Activated T-helper 1 cell treated with anti-CD3 and anti-CD28 coated beads, Interleukin-2, amount 50 U/mL, for 16 hours (primary cell): ENCODE measurements at places on chromosomes 3 and 15.
A peak's percentile ranks its signal among the peaks of the same experiment; 100 is the strongest.

GRCh38 chr15:40290918-40291574, 8.2 kb upstream of the ANKRD63 start:
- no peak for DNase-seq

GRCh38 chr15:23420806-23421575, 26.1 kb downstream of the GOLGA6L2 start:
- no peak for DNase-seq

GRCh38 chr15:53072077-53072476, 281.9 kb upstream of the ONECUT1 start:
- no peak for DNase-seq

DNA sequence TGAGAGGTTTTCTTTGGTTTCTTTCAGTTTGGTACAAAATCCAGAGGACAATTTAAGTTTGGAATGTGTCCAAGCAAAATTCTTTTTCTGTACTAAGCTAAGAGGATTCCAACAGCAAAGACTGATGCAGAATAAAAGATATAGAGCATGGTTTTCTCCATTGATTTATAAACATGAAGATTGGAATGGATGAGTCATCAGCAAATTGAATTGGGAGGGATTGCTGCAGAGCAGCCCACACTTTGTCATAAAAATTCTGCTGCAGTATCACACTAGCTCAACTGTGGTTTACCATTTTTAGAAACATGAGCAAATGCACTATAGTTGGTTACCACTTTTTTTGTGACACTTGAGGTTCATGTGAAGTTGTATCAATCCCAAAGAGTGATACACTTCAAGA, 16.1 kb upstream of the LARP6 start:
- DNase-seq: no peak

DNA sequence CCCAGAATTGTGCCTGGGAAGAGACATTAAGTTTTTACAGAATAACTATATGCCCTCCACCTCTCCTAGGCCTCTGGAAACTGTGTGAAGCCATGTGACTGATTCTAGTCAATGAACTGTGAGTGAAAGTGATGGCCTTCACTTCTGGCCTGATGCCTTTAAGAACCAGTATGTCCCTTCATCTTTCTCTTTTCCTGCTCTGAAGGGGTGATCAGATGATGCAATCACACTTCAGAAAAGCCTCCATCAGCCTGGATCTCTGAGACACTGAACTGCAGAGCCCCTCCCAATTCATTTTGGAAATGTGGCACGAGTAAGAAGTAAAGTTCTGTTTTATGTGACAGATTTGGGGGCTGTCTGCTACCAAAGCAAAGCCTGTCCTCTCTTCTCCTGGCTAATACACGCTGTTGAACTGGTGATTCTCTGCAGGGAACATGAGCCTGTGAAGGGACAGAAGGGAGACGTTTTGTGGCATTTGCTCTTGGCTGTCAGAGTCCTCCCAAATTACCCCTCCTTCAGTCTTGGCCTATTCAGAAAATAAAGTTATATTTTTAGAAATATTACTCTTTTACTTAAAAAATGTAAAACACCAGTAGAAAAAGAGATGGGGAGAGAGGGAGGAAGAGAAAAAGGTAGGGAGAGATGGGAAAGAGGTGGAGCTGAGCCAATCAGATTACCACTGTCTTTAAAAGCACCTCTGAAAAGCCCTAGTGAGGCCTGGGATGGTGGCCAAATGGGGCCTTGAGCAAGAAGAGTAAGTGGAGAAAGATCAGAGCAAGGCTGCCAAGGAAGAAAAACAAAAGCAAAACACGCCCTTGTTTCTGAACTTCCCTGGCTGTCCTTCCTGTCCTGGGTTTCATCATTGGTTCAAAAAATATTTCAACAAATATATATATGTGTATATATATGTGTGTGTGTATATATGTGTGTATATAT, 40.9 kb upstream of the RYK start:
- no peak for DNase-seq

- DNase-seq: no peak
Measured at GRCh38 chr3:127775398-127776109, 46.8 kb downstream of the MGLL start.

GRCh38 chr3:37620071-37620635, 241.5 kb upstream of the CTDSPL start:
- no peak for DNase-seq

- DNase-seq: no peak
Measured at GRCh38 chr15:47523681-47524475, 193.4 kb upstream of the SEMA6D start.

DNA sequence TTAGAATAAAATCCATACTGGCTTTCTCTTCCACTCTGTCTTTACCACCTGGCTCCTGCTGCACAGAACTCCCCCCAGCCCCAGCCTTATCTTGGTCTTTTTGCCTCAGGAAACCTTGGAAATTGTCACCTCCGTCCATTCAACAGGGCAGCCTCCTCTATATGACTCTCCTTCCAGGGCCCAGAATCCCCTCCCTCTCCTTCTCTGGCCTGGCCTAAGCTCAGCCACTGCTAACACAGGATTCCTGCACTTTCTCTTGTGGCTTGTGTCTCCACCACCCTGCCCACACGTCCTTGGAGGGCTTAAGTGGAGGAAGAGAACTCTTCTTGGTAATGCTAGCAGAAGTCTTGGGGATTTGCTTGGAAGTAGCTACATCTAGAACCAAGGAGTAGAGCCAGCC, 1.5 kb upstream of the IL17RD start:
- no peak for DNase-seq

DNA sequence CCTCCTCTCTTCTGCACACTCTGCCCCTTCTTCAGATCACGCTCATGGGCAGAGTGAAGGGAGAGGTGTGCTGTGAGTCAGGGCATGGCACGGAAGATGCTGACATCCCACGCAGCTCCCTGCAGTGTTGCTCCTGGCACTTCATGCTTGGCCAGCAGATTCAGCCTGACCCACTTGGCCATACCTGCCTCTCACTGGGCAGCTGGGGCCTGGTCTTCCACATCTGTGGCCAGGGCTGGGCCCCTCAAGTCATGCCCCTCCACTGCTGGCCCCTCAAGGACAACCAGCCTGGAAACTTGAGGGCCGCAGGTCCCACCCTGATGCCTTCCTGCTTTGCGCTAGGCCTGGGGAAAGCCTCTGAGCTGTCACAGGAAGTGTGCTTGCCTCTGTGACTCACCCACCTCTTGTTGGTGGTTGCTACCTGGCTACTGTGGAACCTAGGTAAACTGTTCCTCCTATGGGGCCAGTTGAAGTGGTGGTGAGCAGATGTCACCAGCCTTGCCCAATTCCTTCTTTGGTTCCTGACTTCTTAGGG, 48.7 kb downstream of the BSN start:
- peak; percentile 26 for DNase-seq

GRCh38 chr3:13140596-13140995, 67.4 kb upstream of the IQSEC1 start:
- no peak for DNase-seq

- no peak for DNase-seq
Measured at GRCh38 chr15:85785887-85786780, 8.6 kb downstream of the KLHL25 start.

GRCh38 chr3:192905980-192906678, 11.5 kb downstream of the MB21D2 start:
- DNase-seq: no peak

DNA sequence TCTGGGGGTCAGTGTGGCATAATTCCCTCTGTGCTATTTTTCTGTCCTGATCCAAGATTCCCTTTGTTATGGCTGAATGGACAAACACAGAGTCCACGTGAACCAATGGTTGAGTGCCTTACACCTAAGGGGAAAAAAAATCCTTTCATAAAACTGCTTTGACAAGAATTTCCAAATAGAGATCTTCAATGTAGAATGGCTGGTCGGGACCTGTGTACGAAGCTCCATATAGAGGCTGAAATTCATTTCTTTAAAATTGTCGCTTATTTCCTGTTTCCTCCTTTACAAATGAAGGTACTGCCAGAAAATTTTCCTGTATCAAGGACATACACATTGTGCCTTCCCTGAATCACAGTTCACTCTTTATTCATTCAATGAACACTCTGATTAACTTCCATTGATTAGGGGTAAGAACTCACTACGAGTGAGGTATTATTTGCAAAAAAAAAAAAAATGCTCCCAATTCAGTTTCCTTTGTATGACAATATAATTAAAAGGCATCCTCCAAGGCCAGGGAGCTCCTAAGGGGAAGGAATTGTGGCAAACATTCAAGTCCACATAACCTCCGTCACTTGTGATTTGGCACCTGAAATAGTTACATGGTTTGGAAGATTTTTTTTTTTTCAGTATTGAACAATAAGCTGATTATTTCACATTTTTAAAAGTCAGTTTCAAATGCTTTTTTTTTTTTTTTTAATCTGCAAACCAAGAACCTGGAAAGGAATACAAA, 293.8 kb downstream of the MEX3B start:
- DNase-seq: no peak

DNA sequence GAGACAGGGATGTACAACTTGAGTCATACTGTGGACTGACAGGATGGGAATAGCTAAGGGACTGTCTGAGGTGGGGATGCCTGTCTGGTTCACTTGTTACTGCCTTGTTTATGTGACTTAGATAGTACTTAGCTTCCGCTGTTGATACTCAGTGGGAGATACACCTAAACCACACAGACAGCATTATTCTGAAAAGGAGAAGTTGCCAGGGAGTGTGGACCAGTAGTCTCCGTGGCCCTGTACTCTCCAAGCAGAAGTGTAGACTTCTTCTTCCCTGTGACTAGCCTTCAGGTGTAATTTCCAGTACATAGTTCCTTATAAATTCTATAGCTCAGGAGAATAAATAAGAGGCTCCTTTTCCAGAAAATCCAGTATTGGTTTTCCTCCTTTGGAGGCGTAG, 5.1 kb downstream of the HIGD2B start:
- DNase-seq: no peak

GRCh38 chr15:60840703-60841411, 361.9 kb upstream of the ICE2 start:
- peak; percentile 7 for DNase-seq
